ENCODE measurements at places on chromosomes 11 and 22.
A peak's percentile ranks its signal among the peaks of the same experiment; 100 is the strongest.

DNA sequence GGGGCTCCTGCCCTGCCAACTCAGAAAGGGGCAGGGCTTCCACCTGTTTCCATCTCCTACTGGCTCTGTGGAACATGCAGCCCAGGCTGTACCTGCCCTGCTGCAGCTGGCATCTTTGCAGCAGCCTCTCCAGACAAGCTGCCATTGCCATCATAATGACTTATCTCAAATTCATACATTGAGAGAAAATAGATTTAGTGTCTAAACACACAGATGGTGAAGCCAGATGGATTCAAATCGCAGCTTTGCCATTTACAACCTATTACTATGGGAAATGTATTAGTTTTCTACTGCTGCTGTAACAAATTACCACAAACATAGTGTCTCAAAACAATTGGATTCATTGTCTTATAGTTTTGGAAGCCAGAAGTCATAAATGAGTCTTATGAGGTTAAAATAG is 260.0 kb downstream of the KCNA4 start:
- DNase-seq: no peak

DNA sequence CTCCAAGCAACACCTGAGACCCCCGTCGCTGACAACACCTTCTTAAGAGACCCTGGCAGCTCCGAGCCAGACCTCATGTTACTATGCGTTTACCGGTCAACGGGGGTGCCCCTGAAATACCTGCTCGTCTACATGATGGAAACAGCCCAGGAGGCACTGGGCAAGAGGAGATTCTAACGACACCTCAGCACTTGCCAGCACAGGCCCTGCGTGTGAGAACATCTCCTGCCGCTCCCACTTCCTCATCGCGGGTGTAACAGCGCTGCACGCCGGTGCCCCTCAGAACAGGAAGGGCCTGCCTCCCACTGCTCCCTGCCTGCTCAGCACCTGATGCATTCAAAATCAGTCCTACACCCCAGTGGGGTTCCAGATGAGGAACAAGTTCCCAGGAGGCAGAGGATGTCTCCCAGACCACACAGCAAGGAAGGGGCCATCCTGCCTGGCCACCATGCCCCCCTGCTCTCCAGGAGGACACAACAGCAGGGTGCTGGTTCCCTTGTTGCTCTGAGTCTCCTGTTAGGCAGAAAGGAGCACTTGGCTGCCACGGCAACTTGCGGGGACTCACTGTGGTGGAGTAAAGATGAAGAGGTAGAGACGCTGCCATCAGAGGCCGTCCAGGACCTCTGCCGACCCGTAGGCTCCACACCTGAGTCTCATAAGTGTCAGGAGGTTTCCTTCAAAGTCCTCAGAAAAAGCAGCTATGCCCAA is 2.1 kb downstream of the TOLLIP start:
- DNase-seq: peak; percentile 23

GRCh38 chr11:47377571-47378009 is 757 bp downstream of the SPI1 start:
- no peak for DNase-seq

- peak; percentile 48 for DNase-seq
Observed at GRCh38 chr22:39612811-39613548, 42.4 kb downstream of the CACNA1I start.

GRCh38 chr11:84686716-84687115 is 940.4 kb downstream of the DLG2 start:
- no peak for DNase-seq

DNA sequence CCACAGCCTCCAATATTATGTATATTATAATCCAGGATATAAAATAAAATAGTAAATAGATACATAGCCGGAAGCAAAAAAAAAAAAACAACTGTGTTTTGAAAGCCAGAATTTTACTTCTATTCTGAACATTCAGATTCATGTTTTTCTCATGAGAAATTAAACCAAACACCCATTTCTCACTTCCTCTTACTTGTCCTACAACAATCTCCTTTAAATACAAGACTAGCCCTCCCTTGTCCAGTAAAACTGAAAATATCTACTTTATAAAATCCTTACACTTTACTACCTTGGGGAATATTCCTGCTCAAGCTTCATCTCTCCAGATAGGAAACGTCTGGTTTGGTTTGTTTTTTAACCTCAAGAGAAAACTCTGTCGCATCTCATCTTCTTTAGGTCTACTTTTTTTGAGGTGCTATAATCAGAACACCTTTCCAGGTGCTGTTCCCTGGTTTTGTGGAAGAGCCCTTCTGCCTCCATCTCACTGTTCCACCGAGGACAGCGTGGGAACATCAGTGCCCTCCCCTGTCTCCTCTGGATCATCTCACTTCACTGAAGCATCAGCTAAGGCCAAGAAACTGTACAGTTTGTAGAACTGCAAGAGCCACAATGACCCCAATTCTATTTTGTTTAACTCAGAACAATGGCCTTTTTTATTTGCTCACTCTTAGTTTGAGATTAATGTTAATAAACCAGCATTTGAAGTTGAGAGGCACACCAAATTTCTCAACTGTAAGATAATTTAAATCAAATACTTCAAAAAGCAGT is 82.0 kb upstream of the ARHGAP32 start:
- no peak for DNase-seq

GRCh38 chr11:86147004-86147403 is 78.1 kb upstream of the PICALM start:
- no peak for DNase-seq

DNA sequence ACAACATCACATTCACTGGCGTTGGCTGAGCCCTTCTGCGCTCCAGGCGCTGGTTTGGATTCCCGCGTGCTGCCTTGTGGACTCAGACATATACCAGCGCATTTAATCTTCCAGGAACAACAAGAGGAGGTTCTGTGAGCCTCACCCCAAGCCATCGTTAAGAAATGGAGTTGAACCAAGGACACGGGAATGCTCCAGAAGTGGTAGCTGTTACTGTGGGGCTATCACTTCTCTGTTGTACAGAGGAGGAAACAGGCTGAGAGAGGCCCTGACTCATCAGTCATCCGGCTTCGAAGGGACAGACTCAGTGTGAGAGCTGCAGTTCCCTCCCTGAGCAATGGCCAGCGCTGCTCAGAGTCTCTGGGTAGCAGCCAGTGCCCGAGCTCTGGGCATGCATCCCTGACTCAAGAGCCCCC is 291.3 kb downstream of the TBC1D22A start:
- DNase-seq: no peak

DNA sequence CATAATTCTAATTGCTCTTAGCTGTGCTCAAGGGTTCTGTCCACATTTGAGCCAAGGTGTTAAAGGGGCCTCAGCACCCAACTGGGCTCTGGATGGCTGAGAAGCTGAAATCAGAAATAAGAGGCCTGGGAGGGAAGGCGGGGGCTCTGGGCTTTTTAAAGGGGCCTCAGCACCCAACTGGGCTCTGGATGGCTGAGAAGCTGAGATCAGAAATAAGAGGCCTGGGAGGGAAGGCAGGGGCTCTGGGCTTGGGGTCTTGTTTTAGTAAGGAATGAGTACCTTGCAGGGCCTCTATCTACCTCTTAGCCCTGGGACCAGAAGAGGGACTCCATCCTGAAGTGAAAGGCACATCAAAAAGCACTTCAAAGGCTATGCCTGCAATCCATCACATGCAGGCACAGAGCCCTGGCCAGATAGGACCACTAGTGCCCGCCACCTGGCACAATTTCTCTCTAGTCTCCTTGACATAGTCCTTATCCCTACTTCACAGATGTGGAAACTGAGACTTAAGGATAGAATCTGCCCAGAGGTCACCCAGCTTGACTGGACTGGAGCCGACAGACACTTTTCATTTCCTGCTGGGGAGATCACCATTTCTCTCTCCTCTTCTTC is 35.6 kb downstream of the DKK3 start:
- DNase-seq: no peak

DNA sequence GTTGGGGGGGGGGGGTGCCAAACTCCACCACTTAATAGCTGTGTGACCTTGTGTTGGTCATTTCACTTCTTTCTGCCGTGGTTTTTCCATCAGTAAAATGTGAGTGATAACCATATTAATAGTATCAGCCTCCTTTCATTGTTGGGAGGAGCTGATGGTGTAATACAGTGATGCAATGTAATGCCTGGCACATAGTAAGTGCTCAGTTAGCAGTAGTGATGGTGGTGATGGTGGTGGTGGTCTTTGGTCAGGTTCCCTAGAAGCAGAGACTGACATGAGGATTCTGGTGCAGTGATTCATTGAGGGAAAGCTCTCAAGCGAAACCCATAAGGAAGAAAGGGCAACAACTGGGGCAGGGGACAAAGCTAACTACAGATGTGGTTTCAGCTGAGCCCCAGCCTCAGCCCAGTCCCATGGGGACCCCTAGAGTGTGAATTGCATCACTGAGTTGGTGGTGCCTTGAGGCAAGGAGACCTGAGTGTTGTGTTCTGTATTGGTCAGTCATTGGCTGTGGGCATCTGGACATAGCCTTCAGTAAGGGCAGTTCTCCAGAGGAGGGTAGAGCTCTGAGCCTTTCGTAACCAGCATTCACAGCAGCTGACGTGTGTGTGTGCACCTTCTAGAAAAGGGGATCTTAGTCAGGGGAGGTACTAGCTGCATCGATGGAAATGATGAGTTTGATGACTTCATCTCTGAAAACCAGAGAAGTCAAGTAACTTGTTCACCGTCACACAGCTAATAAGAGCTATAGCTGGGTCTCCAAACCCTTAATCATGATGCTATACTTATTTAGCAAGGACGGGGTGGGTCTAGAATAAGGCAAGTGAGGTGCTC is 93.6 kb upstream of the CRYBB3 start:
- no peak for DNase-seq

DNA sequence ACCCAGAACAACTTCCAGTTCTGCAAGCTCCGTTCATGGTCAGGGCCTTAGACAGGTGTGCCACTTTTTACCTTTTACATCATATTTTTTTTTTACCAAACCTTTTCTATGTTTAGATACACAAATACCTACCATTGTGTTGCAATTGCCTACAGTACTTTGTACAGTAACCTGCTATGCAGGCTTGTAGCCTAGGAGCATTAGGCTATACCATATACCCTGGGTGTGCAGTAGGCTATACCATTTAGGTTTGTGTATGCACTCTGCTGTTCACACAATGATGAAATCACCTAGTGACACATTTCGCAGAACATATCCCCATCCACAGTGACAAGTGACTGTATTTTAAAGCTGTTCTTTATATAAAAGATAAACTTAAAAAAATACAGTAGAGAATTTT is 29.6 kb downstream of the APIP start:
- no peak for DNase-seq

GRCh38 chr11:110152199-110152598 is 59.0 kb downstream of the ZC3H12C start:
- no peak for DNase-seq

DNA sequence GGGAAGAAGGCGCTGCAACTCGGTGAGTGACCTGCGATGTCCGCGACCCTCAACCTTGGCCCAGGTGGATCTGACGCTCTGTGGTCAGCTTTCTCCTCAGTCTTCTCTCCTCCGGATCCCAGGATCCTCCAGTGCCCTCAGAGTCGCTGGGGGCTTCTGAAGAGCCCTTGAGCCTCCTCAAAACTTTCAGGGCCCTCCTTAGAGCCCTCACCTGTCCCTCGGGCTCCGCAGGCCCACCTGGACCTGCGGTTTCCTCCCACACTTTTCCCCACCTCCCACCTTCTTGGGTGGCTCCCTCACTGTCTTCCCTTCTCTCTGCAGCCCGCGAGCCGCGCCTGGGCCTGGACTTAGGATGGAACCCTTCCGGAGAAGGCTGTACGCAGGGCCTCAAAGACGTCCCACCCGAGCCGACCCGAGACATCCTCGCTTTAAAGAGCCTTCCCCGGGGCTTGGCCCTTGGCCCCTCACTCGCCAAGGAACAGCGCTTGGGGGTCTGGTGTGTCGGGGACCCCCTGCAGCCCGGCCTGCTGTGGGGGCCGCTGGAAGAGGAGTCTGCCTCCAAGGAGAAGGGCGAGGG is 335 bp downstream of the ZNF408 start:
- no peak for DNase-seq

DNA sequence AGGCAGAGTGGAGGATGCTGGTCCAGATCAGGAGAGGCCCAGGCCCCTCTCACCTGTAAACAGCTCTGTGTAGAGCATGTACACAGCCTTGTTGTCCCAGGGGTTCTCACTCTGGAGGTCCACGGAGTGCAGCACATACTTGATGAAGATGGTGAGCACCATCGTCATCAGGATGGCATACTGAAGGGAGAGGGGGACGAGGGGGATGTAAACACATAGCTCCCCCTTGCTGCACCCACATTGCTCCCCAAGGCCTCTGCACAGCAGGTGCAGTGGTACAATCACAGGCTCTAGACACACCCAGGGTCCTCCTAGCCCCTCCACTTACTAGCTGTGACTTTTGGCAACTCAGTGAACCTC is 2.9 kb downstream of the SYVN1 start:
- no peak for DNase-seq

DNA sequence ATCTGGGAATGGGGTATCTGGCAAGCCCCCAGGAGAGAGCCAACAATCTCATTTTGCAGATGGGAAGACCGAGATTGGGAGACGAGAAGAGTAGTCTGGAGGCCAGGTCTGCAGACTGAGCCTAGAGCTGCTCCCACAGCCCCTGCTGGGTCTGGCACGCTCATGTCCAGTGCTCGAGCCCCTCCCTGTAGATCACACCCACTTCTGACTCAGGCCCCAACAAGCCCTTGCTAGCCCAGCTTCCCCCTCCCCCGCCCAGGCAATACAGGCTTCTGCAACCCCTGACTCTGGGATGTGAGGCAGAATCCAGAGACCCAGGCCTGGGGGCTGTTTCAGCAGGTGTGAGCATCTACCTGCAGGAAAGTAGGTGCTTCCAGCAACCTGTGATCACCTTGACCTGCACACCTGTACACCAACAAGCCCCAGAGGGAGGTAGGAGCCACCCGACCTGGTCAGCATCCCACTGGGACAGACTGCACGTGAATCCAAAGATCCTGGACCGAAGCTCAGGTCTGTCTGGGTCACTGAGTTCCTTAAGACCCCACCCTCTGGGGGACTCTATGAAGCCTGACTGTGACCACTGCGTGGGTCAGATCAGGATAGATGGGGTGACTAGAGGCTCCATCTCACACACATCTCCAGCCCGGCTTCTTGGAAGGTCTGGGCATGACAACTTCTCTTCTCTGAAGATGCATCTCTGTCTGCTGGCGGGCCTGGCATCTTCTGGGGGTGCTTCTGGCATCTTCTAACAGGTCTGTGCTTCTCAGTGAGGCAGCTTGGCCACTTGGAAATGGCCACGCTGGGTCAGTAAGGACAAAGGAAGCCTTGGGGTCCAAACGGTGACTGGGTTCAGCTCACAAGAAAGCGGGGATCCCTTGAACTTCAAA is 29.3 kb downstream of the LINC01488 start:
- DNase-seq: no peak

GRCh38 chr11:62295504-62295903 is 3.4 kb downstream of the SCGB1D4 start:
- no peak for DNase-seq

DNA sequence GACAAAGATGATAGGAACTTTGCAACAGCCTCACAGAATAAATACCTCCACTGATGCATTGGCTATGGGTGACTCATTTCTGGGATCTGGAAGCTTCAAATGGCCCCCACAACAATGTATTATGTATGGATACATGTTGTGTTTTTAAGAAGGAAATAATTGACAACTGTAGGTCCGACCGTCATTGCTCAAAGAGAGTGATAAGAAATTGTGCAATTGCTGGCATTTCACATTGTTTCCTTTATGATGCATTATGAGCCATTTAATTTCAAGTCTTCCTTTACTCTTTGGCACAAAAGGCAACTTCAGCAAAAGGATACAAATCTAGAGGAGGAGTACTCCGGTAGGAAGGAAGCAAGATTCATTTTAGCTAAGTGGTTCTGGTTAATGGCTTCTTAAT is 2.0 kb downstream of the ANO3 start:
- DNase-seq: no peak

- DNase-seq: no peak
Observed at GRCh38 chr11:91563176-91563575, 661.4 kb upstream of the FAT3 start.

GRCh38 chr11:121767433-121767832 is 314.7 kb upstream of the SORL1-AS1 start:
- no peak for DNase-seq

GRCh38 chr22:41285441-41285819 is 557 bp downstream of the RANGAP1 start:
- DNase-seq: peak; percentile 86
